ENCODE measurements at places on chromosomes 3 and 15. TPM values are rescaled to one million over a fixed set of nuclear protein-coding genes. Genes with fewer than 3 reads are reported as not detected.

DISP2 gene
- 0.74 TPM for total RNA-seq

MFGE8 gene
- 513 TPM for total RNA-seq

TADA3 gene
- total RNA-seq = 58.9 TPM

ANKRD28 gene
- total RNA-seq = 48.6 TPM

SOX2 gene
- 2.9 TPM for total RNA-seq

CRABP1 gene
- total RNA-seq = not detected

FRMD4B gene
- total RNA-seq = 53.5 TPM

CTSH gene
- total RNA-seq = 110 TPM

GOLGA8J gene
- total RNA-seq = not detected

MAP2K5 gene
- total RNA-seq = 13.5 TPM

COMMD4 gene
- 57.5 TPM for total RNA-seq

DET1 gene
- total RNA-seq = 5.6 TPM

PLSCR2 gene
- total RNA-seq = not detected

CX3CR1 gene
- not detected for total RNA-seq

ALDH1A2 gene
- 22.1 TPM for total RNA-seq

KNL1 gene
- 3.4 TPM for total RNA-seq

AGBL1 gene
- total RNA-seq = not detected

PPP2R3A gene
- total RNA-seq = 15.5 TPM

FETUB gene
- 3.7 TPM for total RNA-seq

SPSB4 gene
- 0.98 TPM for total RNA-seq

MAPKBP1 gene
- 35.8 TPM for total RNA-seq

SCAPER gene
- 51.3 TPM for total RNA-seq

P2RY1 gene
- 17.9 TPM for total RNA-seq

TNNC1 gene
- 1.7 TPM for total RNA-seq

PPP1R14D gene
- not detected for total RNA-seq

LYZL4 gene
- total RNA-seq = not detected

MCTP2 gene
- 21.1 TPM for total RNA-seq

AP3B2 gene
- 3.7 TPM for total RNA-seq

CCDC54 gene
- not detected for total RNA-seq

ARHGAP11A gene
- total RNA-seq = 7.4 TPM

FRMD5 gene
- 0.49 TPM for total RNA-seq

KIF9 gene
- 0.98 TPM for total RNA-seq

ZNF662 gene
- total RNA-seq = 6.6 TPM

CNTN4 gene
- 22.1 TPM for total RNA-seq

RBPMS2 gene
- total RNA-seq = 3.7 TPM

IDH2 gene
- 39.3 TPM for total RNA-seq

CMTM7 gene
- 11.0 TPM for total RNA-seq

C2CD4A gene
- total RNA-seq = not detected

NXPE3 gene
- total RNA-seq = 13.3 TPM

CFAP92 gene
- not detected for total RNA-seq

CPNE4 gene
- total RNA-seq = 3.2 TPM

MYZAP gene
- 15.2 TPM for total RNA-seq

TTC21A gene
- 8.8 TPM for total RNA-seq

SLC22A13 gene
- total RNA-seq = not detected

ENTPD3 gene
- 3.9 TPM for total RNA-seq

CCDC80 gene
- 51.6 TPM for total RNA-seq

CHDH gene
- total RNA-seq = 1.7 TPM

CCR1 gene
- total RNA-seq = 7.1 TPM

ZNF660 gene
- 0.98 TPM for total RNA-seq

TRAT1 gene
- 0.98 TPM for total RNA-seq

PLCH1 gene
- total RNA-seq = 0.25 TPM

ADCY5 gene
- total RNA-seq = 16.7 TPM

MAN2C1 gene
- total RNA-seq = 198 TPM

UPK1B gene
- not detected for total RNA-seq

PLA2G4F gene
- total RNA-seq = 35.1 TPM

FOXB1 gene
- total RNA-seq = not detected

RUVBL1 gene
- 26.0 TPM for total RNA-seq

CYP11A1 gene
- 8.8 TPM for total RNA-seq

HES1 gene
- total RNA-seq = 191 TPM

CHRD gene
- total RNA-seq = 32.7 TPM

Data from vagina (tissue), 2 donors.